ENCODE measurements at places on chromosomes 3 and 15.
A peak's percentile ranks its signal among the peaks of the same experiment; 100 is the strongest.

DNA sequence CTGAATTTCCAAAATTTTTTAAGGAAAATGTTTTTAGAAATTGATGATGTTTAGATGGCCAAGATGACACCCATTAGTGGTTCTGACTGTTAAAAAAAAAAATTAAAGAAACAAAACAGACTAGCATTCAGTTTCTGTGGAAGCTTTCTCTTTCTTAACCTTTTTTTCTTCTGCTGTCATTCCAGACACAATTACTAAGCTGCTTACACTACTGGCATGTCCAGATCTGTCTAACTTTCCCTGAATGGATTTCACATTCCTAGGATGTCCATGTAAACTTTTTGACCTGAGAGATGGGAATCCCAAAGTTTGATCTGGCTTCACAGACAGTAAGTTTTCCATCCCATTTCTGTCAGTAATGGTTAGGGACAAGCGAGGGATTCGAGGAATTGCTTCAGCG is 10.3 kb upstream of the MTMR10 start:
- DNase-seq, result no peak

DNA sequence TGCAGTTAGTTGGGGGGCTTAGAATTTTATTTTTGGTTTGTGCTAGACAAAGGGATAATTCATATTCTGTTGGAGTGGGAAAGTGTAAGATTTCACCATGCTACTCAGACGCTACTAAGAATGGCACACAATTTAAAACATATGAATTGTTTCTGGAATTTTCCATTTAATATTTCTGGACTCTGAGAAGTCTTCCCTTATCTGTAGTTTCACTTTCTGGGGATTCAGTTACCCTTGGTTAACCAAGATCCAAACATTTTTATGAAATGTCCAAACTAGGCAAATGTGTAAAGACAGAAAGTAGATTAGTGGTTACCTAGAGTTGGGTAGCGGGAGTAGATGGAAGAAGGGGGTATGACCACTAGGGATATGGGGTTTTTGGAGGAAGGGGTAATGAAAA is 53.1 kb downstream of the TCF12 start:
- no peak for DNase-seq

- no peak for DNase-seq
These were observed 1.3 kb downstream of the GRM7 start for GRCh38 chr3:6862041-6862879.

DNA sequence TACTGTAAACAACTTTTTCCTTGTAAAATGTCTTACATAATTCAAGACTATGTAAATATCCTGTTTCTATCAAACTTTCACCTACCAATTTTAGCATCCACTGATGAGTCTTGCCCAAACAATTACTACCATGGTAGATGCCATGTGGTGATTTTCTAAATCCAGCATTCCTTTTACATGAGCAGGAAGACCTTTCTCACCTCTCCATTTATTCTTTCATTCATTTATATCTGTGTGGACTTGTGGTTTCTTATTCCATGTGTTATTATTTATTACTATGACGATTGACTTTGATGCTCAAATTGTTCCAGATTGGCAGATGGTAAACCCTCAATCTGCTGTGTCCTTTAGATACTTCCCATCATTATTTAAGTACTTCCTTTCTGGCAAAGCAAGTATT is 62.4 kb downstream of the IFT57 start:
- no peak for DNase-seq

GRCh38 chr3:18402239-18402799 is 22.8 kb downstream of the SATB1 start:
- DNase-seq, result peak; percentile 37

DNA sequence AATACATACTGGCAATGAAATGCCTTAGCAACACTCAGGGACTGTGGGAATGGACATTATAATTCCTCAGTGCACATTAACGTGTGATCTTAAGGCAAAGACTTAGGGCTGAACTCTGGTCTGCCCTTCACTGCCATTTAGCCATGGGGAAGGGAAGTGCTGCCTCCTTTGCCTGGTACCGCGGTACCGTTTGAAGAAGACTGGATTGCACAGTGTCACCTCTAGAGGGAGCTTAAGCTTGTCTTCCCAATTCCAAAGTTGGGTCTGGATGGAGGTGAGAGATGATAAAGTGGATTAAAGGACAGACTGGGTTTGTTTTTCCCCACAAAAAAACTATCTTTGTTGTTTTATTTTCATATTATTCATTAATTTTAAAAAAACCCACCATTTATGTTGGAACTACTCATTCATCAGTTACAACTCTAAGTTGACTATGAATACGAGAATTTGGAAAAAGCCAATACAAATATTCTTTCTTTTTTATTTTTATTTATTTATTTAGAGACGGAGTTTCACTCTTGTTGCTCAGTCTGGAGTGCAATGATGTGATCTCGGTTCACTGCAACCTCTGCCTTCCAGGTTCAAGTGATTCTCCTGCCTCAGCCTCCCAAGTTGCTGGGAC is 60.0 kb upstream of the SYN2 start:
- DNase-seq, result no peak
